PC-9 (cell line): ENCODE measurements at places on chromosomes 7 and 10. TPM values are rescaled to one million over a fixed set of nuclear protein-coding genes. Genes with fewer than 3 reads are reported as not detected.

Gene CDH23
- total RNA-seq, result 7.8 and 13.3 TPM in 2 replicates

Gene NUTM2A
- 0.48 and 1.5 TPM in 2 replicates for total RNA-seq

Gene DLX5
- total RNA-seq, result not detected in 2 replicates

Gene LBX1
- not detected in 2 replicates for total RNA-seq

Gene TM9SF3
- 72.6 and 75.2 TPM in 2 replicates for total RNA-seq

Gene HOXA7
- total RNA-seq, result not detected in 2 replicates

Gene NPY4R2
- total RNA-seq, result not detected in 2 replicates

Gene EBLN1
- not detected in 2 replicates for total RNA-seq

Gene DLD
- total RNA-seq, result 109 and 157 TPM in 2 replicates

Gene UNC5B
- 1.7 and 2.7 TPM in 2 replicates for total RNA-seq

Gene SLC16A12
- 0.65 and 0.74 TPM in 2 replicates for total RNA-seq

Gene JCAD
- 30.5 and 36.7 TPM in 2 replicates for total RNA-seq

Gene PLEKHS1
- total RNA-seq, result 2.9 and 4.9 TPM in 2 replicates

Gene FKBP6
- not detected in 2 replicates for total RNA-seq

Gene FFAR4
- 0.25 TPM in 1 of 2 replicates, not detected in the other for total RNA-seq

Gene NUDT13
- 5.2 TPM in 2 replicates for total RNA-seq

Gene NKX2-3
- total RNA-seq, result not detected in 2 replicates

Gene LRRC18
- not detected in 2 replicates for total RNA-seq

Gene TRIM50
- not detected in 2 replicates for total RNA-seq

Gene ADCY1
- total RNA-seq, result not detected in 2 replicates

Gene MYL7
- total RNA-seq, result not detected in 2 replicates

Gene TMEM168
- total RNA-seq, result 17.2 and 17.7 TPM in 2 replicates

Gene LRRN3
- not detected in 2 replicates for total RNA-seq

Gene FGL2
- not detected in 2 replicates for total RNA-seq

Gene SUGCT
- total RNA-seq, result 2.7 and 3.5 TPM in 2 replicates

Gene RET
- not detected in 2 replicates for total RNA-seq

Gene SPAG6
- total RNA-seq, result 0.55 TPM in 1 of 2 replicates, not detected in the other

Gene FAS
- 7.6 and 8.5 TPM in 2 replicates for total RNA-seq

Gene ANXA8
- 172 and 196 TPM in 2 replicates for total RNA-seq
